Activated CD4-positive, alpha-beta T cell treated with anti-CD3 and anti-CD28 coated beads, Interleukin-2, amount 10 ng/mL, durations not matched to agents 24 days and 14 days (primary cell): ENCODE measurements at places on chromosomes 6 and 20. TPM values are rescaled to one million over a fixed set of nuclear protein-coding genes. Genes with fewer than 3 reads are reported as not detected.

The OXT gene
- total RNA-seq = 0.73 TPM in 1 of 2 replicates, not detected in the other

The CFAP206 gene
- total RNA-seq = not detected in 2 replicates

DNA sequence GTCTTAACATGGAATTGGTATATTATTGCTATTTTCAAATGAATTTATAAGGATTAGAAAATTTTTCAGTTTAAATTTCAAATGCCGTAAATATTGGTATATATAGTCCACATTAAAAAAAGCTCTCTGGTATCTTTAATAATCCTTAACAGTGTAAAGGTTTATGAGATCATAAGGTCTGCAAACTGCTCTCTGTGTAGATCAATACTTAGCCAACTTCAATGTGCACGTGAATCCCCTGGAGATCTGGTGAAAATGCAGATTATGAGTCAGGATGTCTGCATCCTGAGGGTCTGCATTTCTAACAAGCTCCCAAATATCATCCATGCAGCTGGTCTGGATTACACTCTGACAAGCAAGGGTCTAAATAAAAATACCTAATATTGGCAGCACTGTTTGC lies 43.5 kb downstream of the LAMA4 start:
- DNase-seq = no peak

DNA sequence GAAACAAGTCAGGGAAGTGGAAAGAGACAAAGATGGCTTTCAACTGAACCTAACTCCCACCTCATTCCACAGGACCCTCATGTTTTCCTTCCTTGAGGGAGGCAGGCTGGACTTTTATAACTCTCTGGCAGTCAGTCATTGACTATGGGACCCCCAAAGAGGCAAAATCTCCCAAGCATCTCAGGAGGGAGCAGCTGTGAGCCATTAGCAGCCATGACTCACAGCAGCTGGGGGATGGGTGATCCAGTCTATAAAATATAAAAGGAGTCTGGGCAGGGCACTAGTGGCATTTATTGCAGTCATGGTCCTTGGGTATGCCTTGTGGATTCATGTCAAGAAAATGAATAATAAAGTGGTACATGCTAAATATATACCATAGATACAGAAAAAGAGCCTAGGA lies 387.0 kb upstream of the CHD6 start:
- no peak for DNase-seq

DNA sequence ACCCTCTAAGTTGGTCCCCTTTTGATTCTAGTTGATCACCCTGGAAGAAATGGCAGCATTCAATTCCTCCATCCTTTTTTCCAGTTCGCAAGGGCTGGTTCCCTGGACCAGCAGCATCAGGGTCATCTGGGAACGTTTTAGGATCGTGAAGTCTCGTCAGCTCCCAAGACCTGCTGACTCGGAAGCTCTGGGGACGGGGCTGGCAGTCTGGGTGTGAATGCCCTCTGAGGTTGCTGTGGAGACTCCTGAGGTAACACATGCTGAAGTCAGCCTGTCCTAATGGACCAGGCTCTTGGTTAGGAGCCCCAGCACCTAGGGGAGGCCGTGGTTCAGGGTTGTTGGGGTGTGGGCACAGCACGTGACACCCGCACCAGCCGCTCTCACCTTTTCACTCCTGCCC lies 164.1 kb downstream of the SYNDIG1 start:
- DNase-seq = no peak

- no peak for DNase-seq
Measured at GRCh38 chr20:5706797-5707196, 43.4 kb upstream of the SHLD1 start.
